ENCODE measurements at places on chromosomes 6 and 20.

DNA sequence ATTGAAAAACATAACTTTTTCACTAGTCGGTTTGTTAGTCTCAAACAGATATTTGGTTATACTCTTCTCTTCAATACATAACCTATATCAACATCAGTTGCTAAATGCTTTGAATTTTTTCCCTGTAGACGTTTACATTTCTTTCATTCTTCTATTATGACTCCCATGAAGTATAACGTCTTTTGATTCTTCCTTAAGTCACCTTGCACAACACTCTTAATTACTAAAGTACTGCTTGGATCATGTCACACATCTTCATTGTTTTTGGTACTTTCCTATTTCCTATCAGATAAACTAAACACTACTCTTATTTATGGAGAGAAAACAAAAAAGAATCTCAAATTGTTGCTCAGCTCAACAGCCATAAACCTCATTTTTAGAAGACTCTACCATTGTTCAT, 23.0 kb upstream of the BMP5 start:
- no peak for DNase-seq

DNA sequence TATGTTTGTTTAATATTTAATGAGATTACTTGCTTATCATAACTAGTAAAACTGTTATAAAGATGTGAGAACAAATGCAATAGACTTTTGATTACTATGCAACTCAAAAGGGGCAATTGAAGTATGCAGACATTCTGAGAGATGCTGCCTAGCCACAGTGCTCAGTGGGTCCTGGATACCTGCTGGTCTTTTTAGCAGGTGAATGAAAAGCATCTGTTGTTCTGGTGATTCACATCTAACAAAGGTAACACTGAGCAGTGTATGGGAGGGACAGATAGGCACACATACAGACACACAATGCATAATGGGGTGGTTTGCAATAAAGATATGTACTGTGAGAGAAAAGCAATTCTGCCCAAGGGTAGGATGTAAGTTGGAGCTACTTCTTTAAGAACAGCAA, 46.9 kb downstream of the OGFRL1 start:
- DNase-seq: no peak

GRCh38 chr20:1526896-1527295, 30.6 kb downstream of the SIRPD start:
- DNase-seq: no peak

DNA sequence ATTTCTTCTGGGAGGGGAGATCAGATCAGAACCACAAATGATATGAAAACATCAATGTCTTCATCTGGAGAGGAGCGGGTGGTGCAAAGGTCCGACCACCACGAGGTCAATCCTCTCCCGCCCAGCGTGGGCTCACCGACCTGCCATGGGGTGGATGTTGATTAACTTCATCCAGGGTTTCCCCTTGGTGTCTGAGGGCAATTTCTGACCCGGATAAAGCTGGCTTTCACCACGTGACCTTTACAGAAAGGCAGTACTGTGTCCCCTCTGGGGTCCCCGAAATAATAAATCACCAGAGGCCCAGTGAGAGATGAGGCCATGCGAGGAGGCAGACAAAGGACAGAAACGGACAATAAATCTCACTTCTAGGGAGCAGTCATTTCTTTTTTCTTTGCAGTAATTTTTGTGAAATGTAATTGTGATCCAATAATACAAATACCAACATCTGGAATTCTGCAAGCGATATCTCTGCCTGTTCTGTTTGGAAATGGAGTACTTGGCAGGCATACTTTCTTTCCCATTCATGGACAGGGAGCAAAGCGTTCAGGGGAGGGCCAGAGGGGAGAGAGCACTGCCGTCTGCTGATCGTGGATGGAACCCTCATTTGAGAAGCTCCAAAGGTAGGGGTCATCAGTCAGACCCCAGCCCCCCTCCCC, 55.1 kb upstream of the APCDD1L start:
- DNase-seq: no peak

- DNase-seq: no peak
Observed at GRCh38 chr6:6943421-6943820, 164.3 kb upstream of the RREB1 start.

DNA sequence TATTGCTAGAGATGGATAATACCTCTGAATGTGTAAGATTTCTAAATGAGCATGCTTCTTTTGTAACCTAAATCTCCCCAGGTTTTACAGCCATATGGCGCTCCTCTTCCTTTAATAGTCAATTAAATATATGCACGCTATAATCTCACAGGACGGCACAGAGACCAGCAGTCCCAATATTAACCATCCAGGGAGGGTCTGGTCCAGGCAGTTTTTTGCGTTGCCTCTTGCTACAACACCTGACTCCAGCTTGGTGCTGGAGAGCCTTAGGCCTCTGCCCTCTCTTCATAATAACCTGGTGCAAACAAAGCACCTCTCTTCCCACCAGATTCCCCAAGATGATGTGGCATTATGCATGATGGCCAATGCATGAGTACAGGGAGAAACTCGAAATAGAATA, 183.4 kb downstream of the LY86 start:
- no peak for DNase-seq

DNA sequence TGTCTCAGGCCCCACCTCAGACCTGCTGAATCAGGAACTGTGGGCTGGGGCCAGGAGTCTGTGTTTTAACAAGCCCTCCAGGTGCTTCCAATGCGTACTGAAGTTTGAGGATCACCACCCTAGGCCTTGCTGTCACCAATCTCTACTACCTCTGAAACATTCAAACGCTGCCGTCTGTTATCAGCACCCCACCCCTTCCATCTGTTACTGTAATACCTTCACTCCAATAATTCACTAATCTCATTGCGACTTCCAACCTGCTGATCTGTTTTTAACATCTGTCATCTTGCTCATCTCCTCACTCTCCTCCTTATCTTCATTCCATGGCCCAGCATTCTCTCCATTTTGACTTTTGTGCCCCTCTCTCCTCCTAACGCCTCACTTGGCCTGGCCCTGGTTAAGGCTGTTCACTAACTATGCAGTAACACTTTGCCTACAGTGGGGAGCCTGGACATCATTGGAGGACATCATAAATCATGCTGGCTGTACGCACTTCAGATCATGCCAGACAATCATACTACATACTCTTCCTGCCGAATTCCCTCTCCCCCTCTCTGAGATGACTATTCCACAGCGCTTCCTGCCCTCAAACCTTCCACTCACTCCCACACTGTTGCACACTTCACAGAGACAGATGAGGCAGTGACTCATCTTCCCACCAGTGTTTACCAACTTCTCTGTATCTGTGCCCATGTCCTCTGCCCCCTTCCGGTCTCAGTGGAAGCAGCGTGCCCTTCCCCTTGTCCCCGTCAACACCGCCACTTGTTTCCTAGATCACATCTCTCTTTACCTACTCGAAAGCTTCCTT, 3.0 kb upstream of the GUCA1B start:
- no peak for DNase-seq

- DNase-seq: no peak
Observed at GRCh38 chr6:2616811-2617210, 133.9 kb downstream of the MYLK4 start.

DNA sequence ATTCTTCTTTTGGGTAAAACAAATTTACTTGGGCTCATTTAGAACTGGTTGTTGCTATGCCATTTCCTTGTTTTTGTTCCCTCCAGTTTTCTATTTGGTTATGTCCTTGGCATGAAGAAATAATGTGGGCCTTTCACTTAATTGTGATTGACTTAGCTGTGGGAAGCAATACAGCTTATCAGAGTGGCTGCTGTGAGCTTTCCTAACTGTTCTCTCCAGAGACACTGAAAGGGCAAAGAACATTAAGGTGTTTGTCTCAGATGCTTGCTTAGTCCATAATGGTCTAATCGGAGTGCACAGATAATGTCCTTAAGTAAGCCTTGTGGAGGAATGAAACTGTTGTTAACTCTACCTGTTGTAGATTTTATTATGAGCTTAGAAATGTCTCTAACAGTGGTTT, 56.6 kb downstream of the SH3BGRL2 start:
- DNase-seq: no peak

- DNase-seq: no peak
Observed at GRCh38 chr6:159852877-159853276, 37.9 kb upstream of the MAS1 start.

DNA sequence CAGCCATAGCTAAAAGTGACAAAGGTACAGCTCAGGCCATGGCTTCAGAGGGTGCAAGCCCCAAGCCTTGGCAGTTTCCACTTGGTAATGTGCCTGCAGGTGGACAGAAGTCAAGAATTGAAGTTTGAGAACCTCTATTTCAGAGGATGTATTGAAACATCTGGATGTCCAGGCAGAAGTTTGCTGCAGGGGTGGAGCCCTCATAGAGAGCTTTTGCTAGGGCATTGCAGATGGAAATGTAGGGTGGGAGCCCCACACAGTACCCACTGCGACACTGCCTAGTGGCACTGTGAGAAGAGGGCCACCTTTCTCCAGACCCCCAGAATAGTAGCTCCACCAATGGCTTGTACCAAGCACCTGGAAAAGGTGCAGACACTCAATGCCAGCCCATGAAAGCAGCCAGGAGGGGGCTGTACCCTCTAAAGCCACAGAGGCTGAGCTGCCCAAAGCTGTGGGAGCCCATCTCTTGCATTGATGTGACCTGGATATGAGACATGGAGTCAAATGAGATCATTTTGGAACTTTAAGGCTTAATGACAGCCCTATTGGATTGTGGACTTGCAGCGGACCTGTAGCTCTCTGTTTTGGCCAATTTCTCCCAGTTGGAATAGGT, 1299.4 kb upstream of the MAP3K7 start:
- no peak for DNase-seq

GRCh38 chr6:112439010-112439409, 91.9 kb downstream of the RFPL4B start:
- no peak for DNase-seq

DNA sequence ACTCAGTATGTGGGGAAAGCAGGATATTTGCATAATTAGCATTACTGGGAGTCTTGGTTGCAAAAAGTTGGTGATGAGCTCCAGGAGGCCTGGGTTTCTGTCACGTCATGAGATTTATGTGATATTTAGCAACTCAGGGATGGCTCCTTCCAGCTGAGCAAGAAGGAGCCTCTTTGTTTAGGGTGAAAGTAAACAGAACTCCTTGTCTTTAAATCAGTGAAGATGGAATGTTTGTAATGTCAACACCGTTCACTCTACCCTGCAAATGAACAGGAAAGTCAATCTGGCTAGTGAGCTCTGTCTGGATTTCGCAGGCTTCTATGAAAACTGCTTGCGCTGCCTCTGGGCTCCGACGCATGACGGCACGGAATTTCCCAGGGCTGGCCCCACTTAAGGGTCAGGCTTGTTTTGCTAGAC, 86.9 kb downstream of the PXDC1 start:
- DNase-seq: no peak

DNA sequence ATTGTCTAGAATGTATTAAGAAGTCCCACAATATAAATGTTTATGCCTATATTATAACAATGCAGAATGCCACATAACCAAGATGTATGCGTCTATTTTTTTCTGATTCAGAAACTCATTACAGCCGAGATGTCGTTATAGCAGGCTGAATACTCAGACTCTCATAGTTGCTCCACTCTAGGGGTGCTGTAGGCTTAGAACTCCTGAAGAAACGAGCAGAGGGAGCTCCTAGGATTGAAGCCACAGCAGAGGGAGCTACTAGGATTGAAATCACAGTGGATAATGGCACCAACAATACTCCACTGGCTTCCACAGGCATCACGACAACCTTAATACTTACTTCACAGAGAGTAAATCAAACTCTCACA, 208.9 kb downstream of the KIF16B start:
- DNase-seq: no peak

GRCh38 chr6:150409576-150410066, 40.8 kb downstream of the IYD start:
- DNase-seq: no peak

DNA sequence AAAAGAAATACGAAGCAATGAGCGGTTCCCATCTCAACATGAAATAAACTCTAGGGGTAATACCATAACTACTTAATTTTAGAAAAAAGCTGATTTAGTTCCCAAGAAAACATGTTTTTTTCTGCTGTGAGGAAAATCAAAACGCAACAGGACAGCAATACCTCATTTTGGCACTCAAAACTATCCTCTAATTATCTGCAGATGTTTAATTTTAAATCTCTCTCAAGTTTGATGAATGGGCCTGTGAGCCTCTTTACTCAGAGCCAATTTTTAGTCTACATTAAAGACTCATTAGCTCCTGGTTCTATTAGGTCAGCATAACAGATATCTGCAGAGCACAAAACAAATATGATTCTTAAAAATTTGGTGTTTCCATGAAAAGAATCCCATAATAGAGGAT, 28.1 kb downstream of the RNF24 start:
- DNase-seq: no peak

- no peak for DNase-seq
Observed at GRCh38 chr6:153591159-153591558, 447.9 kb upstream of the OPRM1 start.

- DNase-seq: no peak
Observed at GRCh38 chr6:72042088-72042487, 155.7 kb downstream of the RIMS1 start.
